ENCODE measurements at places on chromosomes 2 and 18.

GRCh38 chr2:47309952-47310800 lies 92.8 kb upstream of the MSH2 start:
- DNase-seq: no peak

DNA sequence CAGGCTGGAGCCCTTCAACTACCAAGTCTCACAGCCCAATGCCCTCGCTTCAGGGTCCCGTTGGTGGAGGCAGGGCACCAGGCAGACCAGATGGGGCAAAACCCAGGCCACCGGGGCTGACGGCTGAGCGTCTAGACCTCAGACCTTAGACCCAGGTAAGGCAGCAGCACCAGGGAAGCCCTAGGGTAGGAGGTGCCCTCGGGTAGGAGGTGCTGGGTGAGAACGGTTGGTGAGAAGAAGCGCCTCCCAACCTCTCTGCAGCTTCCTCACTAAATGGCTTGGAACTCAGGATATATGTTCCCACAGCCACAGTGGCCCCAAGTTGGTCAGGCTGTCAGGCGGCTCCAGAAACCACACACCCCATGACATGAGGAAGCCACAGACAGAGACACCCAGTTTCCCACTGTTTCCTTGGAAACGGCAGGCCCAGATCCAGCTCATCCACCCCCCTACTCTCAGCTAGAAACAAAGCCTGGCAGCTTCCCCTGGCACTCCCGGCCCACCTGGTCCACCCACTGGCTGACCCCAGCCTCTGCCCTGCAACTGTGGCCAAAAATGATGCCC lies 13.1 kb upstream of the MLPH start:
- no peak for DNase-seq

- no peak for DNase-seq
Observed at GRCh38 chr18:21739604-21740537, 721 bp upstream of the MIB1 start.

- no peak for DNase-seq
Observed at GRCh38 chr2:42135381-42136312, 33.5 kb upstream of the EML4 start.

DNA sequence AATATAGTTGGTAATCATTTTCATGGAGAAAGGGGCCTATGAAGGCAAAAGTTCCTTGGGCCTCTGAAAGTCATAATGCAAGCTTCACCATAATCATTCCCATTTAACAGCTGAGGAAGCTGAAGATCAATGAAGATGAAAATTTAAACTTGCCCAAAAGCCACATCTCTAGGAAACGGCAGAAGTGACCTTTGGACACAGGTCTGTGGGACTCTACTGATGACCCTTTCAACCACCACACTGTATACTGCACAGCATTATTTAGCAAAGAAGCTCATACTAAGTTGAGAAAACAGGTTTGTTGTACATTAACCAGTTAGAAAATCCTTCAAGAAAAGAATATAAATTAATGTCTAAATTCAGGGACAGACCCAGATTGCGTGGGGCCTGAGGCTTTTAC lies 51.6 kb upstream of the ACTR3 start:
- DNase-seq: no peak

DNA sequence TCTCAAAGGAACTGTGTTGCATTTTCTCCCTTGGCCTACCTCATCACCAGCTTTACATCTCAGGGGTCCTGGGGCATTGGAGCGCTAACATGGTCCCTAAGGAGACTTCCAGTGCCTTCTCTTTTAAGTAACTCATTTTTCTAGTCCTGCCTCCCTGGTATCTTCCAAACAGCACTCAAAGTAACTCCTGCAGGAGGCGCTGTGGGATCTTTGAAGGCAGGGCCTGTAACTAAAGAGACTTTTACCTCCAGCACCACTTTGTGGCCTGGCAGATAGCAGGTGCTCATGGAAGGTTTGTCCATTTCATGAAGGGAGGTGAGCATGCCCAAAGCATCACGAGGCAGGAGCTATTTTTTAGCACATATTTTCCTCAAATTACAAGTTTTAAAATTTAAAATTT lies 411.0 kb upstream of the GYPC start:
- DNase-seq: peak; percentile 15

DNA sequence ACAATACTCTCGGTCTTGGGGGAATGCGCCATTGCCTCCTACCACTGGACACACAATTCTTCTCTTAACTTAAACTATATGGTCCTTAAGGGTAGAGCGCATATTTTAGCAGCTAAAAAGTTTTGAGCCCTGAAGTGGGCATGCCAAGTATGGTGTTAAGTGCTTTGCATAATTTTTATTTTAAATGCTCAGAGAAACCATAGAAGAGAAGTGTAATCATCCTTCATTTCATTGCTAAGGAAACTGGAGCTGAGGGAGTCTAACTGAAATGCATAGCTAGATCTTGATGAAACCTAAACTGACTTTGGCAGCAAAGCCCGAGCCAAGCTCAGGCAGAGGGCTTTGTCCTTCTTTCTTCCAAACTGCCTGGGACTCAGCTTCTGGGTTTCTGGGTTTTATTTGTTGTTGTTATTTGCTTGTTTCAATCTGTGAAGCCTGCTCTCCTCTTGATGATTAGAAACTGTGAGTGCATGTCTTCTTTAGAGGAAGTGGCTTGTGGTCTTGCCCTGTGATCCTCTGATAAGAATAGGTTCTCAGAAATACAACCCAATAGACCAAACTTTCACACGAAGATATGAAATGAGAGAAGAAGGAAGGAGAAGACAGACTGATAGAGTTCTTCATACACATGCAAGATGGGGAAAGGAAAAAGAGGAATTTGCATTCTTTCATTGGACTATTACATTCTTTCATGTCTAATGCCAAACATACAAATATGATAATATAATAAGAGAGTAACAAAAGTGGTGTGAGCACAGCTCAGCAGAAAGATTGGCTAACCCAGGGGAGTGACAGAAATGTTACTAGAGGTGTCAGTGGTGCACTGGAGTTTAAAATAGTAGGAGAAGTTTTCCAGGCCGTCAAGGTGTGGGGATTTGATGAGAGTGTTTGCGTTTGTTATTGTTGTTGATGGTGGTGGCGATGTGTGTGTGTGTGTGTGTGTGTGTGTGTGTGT lies 7.5 kb upstream of the RNF144A start:
- DNase-seq: no peak

DNA sequence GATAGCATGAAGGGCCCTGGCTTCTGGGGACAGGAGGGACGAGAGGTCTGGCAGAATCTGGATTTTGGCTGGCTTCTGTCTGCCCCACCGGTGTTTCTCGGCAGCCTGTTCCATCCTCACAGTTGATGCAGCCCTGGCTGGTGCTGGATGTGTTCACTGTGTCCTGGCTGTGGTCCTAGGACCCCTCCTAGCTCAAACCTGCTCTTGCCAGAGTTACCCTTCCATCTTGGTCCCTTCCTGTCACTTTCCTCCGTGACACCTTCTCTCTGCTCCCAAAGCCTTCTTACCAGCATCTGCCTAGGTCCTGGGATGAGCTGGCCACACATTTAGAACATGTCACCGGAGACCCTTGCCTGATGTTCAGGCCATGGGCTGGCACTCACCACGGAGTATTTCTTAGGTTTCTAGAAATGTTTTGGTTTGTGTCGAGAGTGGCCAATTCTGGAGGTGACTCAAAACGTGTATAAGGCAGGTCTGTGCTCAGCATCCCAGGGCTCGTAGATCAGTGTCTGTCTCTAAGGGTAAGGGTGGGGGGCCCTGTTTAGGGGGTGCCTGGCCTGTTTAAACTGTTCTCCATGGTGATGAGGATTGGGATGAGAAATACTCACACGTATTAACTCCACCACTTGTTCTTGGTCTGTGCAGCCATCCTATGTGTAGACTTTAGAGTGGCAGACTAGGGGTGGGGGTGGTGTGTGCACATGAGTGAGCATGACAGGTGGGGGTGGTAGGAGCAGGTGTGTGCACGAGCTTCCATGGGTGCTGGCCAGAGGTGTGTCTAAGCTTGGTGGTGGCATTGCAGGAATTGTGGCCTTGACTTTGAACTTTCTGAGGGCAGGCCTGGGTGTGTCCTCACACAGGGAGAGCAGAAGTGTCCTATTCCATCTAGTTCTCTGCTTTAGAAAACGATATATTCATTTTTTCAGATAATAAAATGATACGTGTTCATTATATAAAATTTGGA lies 162.7 kb downstream of the DYSF start:
- no peak for DNase-seq

DNA sequence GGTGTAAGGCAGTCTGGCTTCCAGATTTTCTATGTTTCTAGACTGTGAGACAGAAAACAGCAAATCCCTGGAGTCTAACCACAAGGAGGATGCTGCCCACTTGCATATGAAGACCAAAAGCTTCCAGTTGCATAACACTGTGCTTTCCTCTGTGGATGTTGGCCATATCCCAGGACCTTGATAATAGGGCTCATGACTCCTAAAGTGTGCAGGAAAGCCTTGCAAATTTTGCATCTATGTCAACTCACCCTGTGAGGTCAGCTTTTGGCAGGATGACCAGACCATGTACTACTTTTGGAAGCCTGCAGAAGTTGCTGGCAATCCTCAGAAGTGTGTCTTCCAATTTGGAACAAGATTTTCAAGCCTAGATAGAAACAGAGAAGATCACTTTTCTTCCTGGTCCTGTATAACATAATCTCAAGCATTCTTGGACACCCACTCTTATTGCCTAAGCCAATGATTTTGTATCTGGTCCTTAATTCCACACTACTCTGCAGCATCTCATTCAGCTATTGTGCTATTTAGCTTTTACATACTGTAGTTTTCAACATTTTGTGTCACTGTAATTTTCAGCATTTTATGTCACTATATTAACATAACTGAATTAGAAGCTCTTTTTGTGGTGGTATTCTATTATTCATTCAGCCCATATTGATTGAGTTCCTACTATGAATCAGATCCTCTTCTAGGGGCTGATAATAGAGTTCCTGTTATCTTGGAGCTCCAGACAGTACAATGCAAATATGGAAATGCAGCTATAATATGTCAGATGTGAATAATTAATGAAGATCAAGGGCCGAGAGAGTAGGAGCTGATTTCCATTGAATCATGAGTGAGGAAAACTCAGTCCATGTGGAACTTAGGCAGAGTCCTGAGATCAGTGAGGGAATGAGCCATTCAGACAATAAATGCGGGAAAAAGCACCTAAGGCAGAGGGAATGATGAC lies 85.3 kb upstream of the RAB27B start:
- DNase-seq: no peak

DNA sequence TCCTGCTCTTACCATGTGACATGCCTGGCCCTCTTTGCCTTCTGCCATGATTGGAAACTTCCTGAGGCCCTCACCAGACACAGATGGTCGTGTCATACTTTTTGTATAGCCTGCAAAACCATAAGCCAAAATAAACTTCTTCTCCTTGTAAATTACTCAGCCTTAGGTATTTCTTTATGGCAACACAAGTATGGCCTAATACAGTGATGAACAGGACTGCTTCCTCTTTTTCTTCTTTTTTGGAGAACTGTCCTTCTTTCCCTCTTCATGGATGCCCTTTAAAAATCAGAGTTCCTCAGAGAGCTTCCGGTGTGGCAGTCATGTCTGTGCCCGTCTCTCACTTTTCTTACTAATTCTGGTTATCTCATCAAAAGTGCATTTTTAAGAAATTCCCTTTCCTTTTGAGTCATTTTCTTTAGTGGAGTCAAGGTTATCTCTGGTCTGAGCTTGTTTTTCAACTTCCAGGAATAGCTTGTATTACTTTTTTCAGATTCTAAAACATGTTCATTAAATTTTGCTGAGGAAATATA lies 9.2 kb upstream of the IL1A start:
- no peak for DNase-seq

DNA sequence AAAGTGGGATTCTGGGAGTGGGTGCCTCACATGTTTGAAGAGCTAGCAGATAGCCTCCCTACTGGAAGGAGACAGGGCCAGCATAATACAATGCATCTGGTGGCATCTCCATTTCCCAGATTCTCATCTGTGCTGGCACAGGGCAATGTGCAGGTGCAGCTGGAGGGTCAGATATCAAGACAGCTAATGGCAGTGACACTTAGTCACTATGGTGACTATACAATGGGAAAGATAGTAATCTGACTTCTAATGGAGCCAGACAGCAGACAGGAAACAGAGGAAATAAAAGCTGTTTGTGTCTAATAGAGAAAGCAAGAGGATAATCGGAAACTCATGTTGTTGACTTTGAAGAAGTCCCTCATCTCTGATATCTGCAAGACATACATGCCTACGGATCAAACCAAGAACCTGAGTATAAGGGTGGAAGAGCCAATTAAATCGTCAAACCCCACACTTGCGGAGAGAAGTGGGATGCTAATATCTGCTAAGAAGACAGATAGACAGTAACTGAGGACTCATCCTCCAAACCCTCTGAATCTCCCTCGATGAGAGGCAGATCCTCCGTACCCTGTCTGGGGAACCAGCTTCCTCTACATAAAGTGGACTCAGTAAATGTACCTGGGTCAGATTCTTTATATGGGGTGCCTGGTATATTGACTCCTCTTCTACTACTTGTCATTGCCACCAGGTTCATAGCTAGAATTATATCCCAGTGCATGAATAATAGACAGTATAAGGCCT lies 692.7 kb downstream of the SOCS6 start:
- DNase-seq: no peak

GRCh38 chr2:158297606-158298005 lies 158.9 kb downstream of the CCDC148 start:
- DNase-seq: no peak

- no peak for DNase-seq
Observed at GRCh38 chr2:133266041-133266925, 302.0 kb downstream of the NCKAP5 start.

- no peak for DNase-seq
Observed at GRCh38 chr2:121485039-121485438, 45.6 kb upstream of the RNU4ATAC start.

DNA sequence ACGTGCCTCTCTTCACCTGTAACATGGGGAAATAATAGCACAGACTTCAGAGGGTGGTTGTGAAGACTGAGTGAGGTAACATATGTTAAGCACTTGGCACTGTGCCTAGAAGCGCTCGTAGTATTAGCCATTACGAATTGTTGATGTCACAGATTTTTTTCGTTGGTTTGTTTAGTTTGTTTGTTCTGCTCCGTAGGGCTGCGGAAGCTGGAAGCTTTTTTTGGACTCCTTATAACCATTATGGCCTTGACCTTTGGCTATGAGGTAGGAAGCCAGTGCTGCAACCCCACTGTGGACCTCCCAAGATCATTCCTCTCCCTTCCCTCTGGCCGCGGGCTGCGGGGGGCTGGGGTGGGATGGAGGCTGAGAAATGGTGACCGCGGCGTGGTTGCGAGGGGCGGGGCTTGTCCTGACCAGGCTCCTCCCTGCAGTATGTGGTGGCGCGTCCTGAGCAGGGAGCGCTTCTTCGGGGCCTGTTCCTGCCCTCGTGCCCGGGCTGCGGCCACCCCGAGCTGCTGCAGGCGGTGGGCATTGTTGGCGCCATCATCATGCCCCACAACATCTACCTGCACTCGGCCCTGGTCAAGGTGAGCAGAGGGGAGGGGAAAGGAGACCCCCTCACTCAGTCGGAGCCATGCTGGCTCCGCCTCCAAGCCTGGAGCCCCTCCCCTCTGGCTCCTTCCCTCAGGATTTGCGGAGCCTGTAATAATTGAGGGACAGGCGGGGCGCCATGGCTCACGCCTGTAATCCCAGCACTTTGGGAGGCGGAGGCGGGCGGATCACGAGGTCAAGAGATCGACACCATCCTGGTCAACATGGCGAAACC lies 5.5 kb downstream of the SLC11A1 start:
- DNase-seq: no peak

GRCh38 chr2:140348826-140349225 lies 1568.6 kb upstream of the NXPH2 start:
- no peak for DNase-seq

Data from activated CD4-positive, alpha-beta T cell treated with anti-CD3 and anti-CD28 coated beads, Interleukin-2, amount 50 U/mL, for 1 hour (primary cell).